ENCODE measurements at places on chromosomes 13 and 19.
A peak's percentile ranks its signal among the peaks of the same experiment; 100 is the strongest.

GRCh38 chr13:44904967-44905366 lies 84.3 kb downstream of the NUFIP1 start:
- peak; percentile 94 for DNase-seq

GRCh38 chr19:13849991-13850909 lies 26.7 kb upstream of the NANOS3 start:
- peak; percentile 75 for DNase-seq

DNA sequence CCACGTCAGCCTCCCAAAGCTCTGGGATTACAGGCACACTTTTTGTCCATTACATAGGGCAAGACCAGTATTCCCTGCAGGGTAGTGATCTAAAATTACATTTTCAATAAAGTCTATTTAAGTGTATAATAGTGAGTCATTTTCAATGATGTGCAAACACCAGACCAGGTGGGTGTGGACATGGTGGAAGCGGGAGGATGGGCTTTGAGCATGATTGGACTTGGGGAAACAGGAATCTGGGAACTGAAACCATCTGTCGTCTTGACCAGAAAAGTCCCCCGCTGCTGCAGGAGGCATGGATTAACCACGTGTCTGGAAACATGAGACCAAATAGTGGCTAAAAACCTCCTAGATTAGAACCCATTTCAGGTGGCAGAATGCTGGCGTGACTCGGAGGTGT lies 4.9 kb downstream of the FXYD3 start:
- peak; percentile 89 for DNase-seq

- no peak for DNase-seq
These were observed 648.3 kb upstream of the SLITRK6 start for GRCh38 chr13:86447479-86447878.

DNA sequence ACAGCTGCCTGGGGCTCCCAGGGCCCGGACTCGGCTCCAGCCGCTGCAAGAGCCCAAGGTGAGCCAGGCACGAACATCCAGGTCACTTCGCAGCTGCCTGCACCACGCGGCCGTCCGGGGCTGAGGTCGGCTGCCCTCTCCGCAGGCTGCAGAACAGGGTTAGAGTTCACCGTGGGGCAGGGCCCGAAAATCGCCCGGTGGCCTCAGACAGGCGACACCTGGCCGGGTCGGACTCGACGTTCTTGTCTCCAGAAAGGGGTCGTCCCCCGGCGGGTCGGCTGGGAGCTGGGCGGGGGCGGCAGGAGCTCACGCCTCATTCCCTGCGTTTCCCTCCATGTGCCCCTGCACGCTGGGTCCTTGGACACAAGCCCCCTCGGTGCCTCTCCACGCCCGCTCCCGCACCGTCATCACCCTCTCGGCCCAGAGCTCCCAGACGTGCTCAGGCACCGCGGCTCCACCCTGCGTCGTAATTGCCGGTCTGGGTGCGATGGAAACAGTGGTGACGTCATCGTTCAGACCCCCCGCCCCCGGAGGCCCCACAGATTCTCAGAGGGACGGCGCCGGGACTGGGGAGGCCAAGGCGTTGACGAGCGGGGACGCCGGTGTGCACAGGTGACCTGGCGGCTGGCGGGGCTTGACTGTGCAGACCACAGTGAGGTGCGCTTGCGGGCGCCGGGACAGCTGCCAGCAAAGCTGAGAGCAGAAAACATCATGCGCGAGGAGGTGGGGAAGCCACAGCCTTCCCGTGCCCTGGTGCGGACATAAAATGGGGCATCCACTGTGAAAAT lies 4.0 kb upstream of the GRIN3B start:
- peak; percentile 43 for DNase-seq

DNA sequence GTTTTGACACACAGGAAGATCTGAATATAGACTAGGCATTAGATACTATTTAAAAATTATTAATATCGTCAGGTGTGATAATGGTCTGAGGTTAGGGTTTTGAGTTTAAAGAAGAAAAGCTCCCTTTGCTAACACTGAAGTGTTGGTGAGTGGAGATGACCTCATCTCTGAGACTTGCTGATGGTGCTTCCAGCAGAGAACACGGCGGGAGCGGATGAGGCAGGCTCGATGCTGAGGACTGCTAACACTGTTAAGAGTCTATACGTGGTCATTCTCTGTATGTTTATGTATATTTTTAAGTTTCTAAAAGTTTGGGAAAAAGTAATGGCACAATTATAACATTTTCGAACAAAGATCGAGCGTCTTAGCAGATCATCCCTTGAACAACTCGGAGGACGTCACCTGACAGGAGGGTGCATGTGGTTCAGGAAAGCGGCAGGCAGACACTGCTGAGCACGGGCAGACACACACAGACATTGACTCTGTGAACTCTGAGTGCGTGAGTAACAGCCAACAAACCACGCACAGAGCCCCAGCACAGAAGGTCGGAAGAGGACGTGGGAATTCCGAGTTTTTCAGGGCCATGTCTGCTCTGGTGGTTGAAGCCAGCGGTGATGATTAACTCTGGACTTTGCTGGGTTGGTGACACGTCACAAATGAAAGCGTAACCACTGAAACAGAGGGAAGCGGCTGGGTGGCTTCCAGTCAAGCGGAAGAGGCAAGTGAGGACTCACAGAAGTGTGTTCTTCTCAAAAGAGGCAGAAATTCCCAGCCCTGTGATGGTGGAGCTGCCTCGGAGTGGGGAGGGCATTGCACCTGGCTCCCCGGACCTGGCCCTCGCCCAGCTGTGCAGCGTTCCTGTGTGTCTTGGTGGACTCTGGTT lies 91.9 kb upstream of the TEX29 start:
- DNase-seq: no peak

DNA sequence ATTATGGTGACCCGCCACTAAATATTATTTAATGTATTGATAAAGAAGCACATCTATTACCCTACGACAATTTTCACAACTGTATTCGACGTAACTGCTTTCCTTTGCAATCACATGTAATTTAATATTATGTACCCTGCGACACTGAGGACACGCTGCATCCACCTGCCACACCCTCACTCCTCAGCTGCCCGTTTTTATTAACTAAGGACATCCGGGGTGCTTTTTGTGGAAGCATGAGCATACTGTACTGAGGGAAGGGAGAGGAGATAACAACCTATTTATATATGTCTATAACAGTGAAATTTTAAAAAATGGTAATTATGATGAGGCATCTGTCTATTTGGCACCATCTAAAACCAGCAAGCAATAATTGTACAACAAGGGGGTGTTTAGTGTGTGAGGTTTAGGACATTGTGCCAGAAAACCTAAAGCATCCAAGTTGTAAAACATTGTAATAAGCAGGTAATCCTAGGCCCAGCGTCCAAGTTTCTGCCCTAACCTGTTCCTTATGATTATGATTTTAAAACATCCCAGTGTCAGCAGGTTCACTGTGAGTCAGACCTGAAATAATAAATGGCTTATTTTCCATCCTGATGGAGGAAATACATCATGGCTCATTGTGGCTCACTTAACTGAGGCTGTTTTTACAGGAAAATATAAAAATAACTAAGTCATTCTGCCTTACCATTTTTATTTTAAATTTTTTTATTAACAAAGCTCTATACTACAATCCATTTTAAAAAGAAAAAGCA lies 56.3 kb downstream of the FOXO1 start:
- no peak for DNase-seq

GRCh38 chr13:32262165-32262564 lies 53.0 kb downstream of the ZAR1L start:
- peak; percentile 32 for DNase-seq

GRCh38 chr13:30108216-30108912 lies 199.0 kb downstream of the KATNAL1 start:
- DNase-seq: no peak

DNA sequence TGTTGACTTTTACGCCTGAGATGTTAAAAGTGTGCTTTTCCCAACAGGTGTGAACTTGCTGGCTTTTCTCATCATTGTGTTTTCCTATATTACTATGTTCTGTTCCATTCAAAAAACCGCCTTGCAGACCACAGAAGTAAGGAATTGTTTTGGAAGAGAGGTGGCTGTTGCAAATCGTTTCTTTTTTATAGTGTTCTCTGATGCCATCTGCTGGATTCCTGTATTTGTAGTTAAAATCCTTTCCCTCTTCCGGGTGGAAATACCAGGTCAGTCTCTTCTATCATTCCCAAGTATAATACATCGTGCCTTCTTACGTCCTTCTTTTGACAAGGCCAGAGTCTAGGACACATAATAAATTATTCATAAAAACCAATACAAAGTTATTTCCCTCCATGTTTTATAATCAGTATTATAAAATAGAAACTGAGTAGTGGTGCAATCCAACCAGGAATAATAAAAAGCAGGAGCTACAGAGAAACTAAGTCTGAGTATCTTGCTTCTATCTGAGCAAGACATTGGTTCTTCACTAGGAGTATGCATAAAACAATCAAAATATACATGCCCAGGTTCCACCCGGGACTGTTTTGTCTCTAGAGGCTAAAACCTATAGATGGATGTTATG lies 57.9 kb downstream of the RXFP2 start:
- DNase-seq: peak; percentile 66

- no peak for DNase-seq
These were observed at the start of gene SIGLEC7 for GRCh38 chr19:51142119-51142518. Gene SIGLEC7 (plus strand): TSS chr19:51142301. CDS start chr19:51142370, 69 bp downstream.

DNA sequence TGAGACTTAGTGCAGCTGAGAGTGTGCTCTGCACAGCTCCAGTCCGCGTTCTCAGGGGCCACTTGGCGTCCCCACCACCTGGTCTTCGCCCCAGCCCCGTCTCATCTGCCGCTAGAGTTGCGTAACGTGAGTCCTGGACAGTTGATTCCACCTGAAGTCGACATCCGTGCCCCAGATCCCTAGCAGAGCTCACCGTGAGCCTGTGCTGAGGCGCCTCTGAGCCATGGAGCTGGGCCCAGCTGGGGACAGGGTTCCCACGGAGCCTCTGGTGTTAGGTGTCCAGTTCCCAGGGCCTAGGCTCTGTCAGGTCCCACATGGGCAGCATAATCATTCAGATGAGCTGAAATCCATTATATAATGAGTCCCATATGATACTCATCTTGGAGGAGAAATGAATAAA lies 147.1 kb upstream of the SOX1 start:
- no peak for DNase-seq
